ENCODE measurements at places on chromosomes 16 and 17.
A peak's percentile ranks its signal among the peaks of the same experiment; 100 is the strongest.

GRCh38 chr17:78836420-78837021, 4.1 kb downstream of the USP36 start:
- DNase-seq = no peak

DNA sequence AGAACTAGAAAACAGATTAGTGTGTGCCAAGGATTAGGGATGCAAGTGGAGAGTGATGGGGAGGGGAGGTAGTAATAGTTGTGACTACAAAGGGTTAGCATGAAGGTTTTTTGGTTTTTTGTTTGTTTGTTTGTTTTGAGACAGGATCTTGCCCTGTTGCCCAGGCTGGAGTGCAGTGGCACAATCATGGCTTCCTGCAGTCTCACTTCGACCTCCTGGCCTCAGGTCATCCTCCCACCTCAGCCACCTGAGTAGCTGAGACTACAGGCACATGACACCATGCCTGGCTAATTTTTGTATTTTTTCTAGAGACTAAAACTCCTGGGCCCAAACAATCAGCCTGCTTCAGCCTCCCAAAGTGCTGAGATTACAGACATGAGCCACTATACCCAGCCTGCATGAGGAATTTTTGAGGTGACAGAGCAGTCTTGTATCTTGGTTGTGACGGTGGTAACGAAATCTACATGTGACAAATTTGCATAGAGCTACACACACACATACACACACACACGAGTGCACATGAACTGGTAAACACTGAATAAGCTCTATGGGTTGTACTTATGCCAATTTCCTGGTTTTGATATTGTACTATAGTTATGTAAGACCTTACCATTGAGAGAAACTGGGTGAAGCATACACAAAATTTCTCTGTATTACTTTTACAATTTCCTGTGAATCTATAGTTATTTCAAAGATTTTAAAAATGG, 59.6 kb upstream of the TOM1L1 start:
- no peak for DNase-seq

DNA sequence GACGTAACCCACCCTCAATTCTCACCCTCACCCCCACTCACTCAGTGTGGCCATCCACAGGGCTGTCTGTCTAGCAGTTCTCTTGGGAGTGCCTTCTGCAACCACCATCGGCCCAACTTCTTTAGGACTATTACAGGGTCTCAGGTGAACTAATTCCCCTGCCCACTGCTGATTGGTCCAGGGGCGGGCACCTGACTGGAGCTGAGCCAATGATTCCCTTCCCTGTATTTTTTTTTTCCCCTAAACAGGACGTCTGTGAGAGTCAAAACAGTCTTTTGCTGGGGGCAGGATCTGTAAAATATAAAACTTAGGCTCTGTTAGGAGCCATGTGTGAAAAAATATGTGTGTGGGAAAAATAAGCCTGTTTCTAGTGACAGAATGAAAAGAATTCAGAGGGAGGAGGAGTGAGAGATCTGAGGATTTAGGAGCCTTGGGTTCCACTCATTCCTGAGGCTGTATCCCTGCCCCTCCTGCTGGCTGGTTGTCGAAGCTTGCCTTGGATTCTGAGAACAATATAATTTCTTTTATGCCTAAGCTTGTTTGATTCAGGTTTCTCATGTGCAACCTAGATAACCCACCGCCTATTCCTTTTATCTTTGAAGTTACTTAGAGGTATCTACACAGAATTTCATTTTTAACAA, 115.0 kb downstream of the SPACA3 start:
- DNase-seq = no peak

GRCh38 chr16:61074324-61074723, 961.9 kb downstream of the CDH8 start:
- DNase-seq = no peak

- no peak for DNase-seq
These were observed 9.1 kb upstream of the CEP295NL start for GRCh38 chr17:78912082-78912481.

- DNase-seq = no peak
These were observed 5.2 kb downstream of the ODAD4 start for GRCh38 chr17:41935641-41936040.

DNA sequence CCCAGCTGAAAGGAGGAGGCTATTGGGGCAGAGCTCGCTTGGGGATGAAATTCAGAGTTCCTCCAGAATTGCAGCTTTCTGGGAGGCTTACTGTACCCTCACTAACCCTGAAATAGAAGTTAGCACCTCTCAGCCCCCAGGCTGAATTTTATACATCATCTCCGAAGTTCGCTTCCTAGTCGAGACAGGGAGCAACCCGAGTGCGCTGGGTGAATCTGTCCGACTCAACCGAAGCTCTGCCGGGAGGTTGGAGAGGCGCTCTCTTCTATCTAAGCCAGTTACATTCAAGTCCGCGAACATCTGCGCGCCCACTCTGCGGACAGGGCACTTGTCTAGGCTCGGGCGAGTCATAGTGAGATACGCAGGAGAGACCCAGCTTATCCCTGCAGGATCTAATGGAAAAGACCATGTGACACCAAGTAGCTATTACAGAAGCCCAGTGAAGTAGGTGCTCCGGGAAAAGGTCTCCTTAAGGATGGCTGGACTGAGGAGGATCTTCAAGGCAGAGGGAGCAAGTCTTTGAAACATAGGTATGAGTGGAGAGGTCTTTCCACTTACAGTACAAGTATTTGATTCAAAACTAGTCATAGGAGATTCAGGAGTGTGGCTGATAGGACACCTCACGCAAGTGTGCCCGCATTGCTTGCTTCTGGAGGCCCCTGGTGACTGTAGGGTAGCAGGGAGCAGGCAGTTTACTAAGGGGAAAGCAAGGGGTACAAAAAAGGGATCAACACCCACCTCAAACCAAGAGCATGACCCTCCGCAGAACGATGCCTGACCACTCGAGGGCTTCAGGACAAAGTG, 646 bp upstream of the HES7 start:
- no peak for DNase-seq

- DNase-seq = no peak
These were observed 36.3 kb downstream of the SPECC1 start for GRCh38 chr17:20045476-20045875.

DNA sequence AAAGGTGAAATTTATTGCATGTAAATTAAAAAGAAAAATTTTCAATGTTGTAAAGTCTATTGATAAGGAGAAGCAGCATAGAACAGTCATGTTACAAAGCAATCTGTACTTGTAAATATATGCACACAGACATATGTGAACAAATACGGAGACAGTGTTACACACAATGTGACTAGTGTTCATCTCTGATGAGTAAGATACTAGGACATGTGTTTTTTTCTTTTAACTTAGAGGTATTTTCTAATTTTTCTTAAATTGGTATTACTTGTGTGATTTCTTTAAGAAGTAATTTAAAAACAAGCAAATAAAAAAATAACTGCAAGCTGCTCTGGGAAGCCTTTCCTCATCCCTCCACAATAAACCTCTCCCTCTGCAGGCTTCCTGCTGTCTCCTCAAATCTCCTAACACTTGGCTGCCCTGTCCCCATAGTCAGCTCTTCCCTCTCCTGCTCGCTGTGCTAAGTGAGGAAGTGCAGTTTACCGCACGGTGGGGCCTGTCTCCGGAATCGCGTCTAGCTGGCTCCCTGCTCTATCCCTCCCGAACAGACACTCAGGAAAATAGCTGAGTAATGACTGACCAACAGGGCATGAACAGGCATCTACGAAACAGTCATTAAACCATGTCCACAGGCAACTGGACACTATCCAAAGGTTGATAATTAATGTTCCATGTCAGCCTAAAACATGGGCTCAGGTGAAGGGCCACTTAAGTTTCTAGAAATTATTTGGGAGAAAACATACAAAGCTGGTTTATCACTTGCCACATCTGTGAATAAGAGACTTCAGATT, 35.9 kb downstream of the CMTM4 start:
- no peak for DNase-seq

DNA sequence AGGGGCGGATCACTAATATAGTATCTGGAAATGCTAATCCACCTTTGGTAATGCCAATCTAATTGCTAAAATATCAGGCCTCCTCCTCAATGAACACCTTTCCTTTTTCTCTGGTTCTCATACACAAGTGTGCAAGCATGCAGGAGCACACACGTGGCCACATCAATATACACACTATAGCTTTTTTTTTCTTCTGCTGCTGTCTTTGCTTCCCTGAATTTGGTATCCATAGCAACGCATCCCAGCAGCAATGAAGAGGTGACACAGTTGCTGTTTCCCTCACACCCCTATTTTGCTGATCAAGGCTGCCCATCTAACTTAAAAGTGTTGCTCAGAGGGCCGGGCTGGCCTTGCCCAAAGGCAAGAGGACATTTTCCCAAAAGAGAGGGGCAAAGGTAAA, 15.4 kb downstream of the NOG start:
- DNase-seq = no peak

GRCh38 chr17:19321481-19322128, 40.9 kb downstream of the B9D1 start:
- DNase-seq = no peak

- DNase-seq = no peak
These were observed 471.3 kb upstream of the GOT2 start for GRCh38 chr16:59205403-59205802.

GRCh38 chr17:72349491-72349995, 228.7 kb downstream of the SOX9 start:
- DNase-seq = no peak

DNA sequence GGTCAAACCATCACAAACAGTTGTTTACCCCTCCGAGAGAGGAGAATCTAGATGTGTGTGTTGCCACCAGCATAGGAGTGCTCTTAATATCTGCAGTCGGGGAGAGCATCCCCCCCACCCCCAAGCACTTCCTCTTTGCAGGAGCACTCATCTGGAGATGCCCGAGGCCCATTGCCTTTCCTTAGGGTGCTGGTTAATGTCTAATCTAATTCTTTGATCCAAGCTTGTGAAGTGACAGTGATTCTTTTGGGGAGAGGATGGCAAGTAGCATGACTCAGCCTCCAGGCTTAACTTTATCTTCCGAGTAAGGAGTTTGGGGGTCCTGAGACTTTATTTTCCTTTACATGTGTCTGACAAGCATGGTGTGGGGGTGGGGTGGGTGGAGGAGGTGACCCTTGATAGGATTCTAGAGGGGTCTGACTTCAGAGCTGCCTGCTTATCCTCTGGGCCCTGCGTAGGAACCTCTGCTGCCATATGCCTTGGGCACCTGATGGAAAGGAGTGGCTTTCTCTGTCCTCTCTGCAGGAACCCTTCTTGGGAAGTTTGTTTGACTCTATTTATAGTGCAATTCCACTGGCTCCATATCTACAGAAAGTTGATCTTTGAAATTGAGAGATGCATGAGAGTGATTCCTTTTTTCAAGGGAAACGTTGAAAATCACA, 207.1 kb downstream of the SPECC1 start:
- DNase-seq = no peak

DNA sequence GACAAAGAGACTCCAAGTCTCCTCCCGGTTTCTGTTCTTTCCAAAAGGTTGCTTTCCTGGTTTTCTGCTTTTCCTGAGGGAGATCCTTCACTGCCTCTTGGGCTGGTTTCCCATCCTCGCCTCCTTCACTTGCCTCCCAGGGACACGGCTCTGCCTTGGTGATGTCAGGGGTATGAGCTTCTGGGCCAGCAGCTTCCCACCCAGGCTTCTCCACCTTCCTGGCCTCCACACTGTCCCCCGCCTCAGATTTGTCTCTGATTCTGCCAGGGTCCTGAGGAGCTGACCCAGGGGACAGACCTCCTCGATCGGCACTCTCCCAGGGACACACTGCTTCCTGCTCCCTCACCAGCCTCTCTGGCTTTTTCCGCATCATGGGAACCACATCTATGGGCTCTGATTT, 14.5 kb downstream of the GPR179 start:
- no peak for DNase-seq

DNA sequence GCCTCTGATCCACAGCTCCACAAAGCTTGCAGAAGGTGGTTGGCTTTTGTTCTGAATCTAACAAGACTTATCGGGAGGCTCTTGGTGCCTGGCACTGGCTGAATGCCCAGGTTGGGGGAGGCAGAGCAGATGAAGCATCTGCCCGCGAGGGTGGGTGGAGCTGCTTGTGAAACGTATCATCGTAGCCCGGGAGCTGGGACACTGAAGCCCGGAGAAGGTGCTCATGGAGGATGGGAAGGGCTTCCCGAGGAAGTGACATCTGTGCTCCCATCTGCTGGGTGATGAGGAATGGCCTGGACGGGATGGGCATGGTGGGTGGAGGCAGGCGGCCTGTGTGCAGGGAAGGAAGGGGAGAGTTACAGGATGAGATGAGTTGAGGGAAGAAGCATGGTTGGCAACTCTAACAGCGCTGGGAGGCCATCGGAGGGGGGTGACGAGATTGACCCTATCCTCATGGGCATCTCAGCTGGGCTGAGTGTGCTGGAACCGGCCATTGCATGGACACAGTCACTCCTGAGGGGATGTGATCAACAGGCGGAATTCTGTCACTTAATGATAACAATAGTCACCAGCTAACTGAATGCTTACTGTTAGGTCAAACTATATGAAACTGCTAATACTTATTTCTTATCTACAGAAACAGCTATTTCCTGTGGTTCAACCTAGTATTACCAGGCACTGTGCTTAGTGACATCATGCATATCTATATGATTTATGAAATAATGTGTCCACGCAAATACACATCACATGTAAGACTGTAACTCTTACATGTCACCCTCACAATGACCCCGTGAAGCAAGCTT, 102.7 kb downstream of the ABCC6 start:
- DNase-seq = no peak

DNA sequence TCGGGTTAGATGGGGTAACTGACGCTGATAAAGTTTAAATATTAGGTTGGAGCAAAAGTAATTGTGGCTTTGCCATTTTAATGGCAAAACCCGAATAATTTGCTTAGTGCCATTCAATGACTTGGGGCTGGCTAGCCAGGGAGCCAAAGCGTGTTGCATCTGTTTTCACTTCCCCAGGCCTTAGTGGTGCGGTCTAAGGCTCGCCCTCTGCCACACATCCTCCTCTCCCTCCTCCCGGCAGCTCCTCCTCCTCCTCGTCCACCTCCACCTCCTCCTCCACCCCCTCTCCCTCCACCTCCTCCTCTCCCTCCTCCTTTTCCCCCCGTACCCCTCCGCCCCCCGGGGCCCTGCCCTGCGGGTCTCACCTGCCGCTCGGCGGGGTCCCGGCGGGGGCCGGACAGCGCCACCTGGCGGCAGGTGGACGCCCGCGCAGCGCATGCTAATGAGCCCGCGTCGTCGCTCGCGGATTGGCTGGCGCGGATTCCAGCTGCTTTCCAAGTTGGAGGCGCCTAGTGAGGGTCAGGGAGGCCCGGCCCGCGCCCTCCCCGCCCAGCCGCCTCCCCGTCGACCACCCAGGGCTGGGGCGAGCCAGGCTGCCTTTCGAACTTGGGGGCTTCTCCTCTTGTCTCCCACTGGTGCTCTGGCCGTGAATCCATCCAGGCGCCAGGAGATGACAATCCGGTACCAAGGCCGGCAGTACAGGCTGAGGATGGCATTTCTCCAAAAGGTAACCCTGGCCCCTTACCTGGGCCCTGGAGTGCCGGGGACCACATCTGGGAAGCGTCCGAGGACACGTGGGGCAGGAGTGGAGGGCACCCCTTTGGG, 36.6 kb upstream of the RGS9 start:
- peak; percentile 66 for DNase-seq

GRCh38 chr16:61148930-61149329, 887.3 kb downstream of the CDH8 start:
- no peak for DNase-seq

All from activated CD4-positive, alpha-beta T cell treated with anti-CD3 and anti-CD28 coated beads for 24 hours (primary cell).